ENCODE measurements at places on chromosomes 11 and 22.

DNA sequence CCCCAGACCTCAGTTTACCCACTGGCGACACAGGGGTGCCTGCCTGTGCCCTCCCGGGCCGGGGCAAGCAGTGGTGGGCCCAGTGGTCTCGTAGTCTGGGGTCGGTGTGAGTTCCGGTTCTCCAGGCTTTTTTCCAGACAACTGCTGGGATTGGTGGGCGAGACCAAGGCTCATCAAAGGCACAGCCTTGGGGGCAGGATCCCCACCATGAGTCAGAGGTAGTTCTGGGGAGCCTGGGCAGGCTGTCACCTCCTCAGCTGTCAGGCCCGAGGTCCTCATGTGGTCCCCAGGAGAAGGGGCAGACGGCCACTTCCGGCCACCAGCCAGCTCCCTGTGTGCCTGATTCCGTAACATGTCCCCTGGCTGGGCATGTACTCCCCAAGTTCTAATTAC is 827 bp upstream of the MUC2 start:
- no peak for DNase-seq

- DNase-seq: no peak
These were observed 7.0 kb downstream of the FADD start for GRCh38 chr11:70210051-70210501.

DNA sequence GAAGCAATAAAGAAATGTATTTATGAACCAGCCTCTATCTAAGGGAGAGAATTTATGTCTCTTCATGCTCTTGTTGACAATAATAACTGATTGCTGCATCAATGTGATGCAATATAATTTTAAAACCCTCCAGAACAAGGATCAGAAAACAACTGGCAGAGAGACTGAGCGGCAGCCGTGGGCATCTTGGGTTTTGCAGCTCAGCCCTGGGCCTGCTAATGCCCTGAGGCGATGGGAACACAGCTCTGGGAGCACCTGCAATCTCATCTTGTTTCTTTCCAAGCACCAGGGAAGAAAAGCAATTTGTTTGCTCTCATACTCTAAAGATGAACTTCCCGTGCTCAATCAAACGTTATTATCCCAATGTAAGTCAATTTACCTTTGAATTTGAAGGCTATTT is 245.7 kb downstream of the ST3GAL4 start:
- no peak for DNase-seq

DNA sequence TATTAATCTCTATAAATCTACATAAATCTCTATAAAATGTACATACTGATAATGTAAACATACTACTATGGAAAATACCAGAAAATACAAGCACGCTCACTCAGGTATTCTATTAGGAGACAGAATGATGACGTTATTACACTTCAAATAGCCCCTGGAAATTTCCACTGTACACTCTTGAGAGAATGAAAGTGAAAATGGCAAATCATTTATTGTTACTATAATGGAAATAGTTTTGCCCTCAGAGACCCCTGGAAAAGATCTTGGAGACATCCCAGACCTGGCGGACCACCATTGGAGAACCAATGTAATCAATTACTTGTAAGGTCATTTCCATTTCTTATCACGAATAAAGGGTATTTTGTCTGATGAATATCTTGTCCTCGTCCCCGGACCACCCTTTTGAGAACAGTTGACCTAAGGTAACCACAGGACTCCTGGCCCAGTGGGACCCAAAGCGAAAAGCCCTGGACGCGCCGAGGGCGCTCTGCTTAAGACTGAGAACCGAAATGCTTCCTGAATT is 509 bp upstream of the PRRG4 start:
- no peak for DNase-seq

DNA sequence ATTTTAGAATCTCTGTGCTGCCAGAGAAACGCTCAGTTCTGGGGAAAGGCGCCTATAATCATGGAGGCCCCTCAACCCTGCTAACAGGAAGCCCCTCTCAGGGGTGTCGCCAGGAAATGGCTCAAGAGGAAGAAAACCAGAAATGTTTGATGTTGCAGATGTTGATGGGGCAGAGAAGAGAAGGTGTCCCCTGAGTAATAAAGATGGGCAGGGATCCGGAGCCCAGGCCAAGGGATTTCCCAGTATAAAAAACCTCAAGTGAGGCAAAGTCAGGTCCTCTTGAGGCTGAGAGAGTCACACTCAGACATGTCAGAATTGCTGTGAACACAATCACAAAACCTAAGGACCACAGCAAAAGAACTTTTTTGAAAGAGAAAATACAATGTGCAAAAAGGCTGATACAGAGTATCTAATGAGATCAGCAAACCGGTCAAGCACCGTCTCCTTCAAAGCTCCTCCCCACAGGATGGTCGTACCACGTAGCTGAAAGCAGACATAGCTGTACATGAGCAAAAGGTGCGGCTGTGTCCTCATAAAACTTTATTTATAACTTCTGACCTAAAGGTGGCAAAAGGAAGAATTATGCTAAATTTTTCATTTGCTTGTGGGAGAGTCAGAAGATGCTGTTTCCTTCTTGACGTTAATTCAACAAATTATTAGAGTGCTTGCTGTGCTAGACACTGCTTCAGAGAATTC is 12.2 kb downstream of the MOV10L1 start:
- no peak for DNase-seq

- DNase-seq: no peak
These were observed 3.0 kb downstream of the TBRG1 start for GRCh38 chr11:124625504-124626168.

DNA sequence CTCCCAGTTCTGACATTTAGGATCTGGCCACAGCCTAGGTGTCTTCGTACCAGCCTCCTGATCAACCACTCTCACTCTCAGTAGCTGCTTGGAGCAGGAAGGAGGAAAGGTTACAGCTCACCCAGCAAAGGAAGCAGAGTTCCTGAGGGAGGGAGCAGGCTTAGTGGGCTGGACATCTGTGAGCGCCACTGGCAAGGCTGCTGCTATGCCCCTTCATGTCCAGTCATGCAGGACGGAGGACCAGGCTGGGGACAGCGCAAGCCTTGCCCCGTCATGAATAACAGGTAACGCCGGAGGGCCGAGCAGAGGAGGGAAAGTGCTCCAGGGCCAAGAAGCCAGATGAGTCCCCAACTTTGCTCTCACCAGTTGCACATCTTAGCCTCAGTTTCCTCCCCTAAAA is 25.8 kb downstream of the TPST2 start:
- DNase-seq: no peak

- peak; percentile 45 for DNase-seq
These were observed 27.0 kb upstream of the YWHAH start for GRCh38 chr22:31917227-31917921.

GRCh38 chr22:20129747-20130014 is 1.9 kb upstream of the ZDHHC8 start:
- no peak for DNase-seq

Data from heart left ventricle (tissue), 16 donors.